ENCODE measurements at places on chromosomes 2 and 18.

DNA sequence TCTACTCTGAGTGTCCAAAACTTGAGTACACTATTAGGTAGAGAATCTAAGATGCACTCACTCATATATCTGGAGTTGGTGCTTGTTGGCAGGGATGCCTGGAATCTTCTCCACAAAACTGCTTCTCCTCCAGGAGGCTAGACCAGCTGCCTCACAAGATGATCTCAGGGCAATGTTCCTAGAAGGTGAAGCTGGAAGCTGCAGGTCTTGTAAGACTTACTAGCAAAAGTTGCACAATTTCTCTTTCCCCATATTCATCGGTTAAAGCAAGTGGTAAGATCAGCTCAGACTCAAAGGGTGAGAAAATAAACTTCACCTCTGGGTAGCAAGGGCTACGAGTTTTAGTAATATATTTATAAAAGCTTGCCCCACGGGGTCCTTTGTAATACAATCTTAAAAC lies 454.4 kb upstream of the ACVR2A start:
- DNase-seq, result no peak

DNA sequence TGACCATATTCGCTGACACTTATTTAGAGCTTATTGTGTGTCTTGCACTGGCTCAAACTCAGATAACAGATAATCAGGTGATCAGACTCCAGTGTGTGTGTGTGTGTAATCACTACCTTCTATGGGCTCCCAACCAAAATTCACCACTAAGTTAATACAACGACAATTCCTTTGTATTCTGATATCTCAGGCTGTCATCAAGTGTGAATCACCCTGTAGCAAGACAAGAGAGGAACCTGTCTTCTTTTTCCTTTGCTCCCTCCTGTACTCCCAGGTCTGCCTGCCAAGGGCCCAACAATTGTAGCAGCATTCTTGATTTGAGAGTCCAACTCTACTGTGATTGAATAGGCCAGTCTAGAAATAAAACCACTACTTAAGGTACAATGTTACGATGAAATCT lies 25.8 kb downstream of the ITGB6 start:
- DNase-seq, result no peak

GRCh38 chr2:233453111-233453915 lies 99.0 kb downstream of the DGKD start:
- no peak for DNase-seq

GRCh38 chr2:102159295-102159694 lies 16.7 kb downstream of the IL1R1 start:
- DNase-seq, result no peak

DNA sequence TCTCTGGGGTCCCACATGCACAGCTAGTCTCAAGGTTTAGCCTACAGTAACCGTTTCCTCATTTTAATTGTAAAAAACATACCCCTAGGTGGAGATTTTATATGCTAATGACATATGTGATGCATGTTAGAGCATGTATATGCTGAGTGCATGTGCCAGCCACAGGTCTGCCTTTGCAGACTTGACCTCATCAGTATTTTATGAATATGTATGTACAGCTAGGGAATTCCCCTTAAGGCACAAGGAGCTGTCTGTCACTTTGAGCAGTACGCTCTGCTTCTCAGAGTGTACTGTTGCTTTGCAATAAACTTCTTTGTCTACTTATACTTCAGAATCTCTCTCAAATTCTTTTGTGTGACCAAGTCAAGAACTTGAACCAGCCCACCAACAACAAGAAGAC lies 131.2 kb upstream of the ERBB4 start:
- no peak for DNase-seq

- no peak for DNase-seq
These were observed 521.2 kb downstream of the NYAP2 start for GRCh38 chr2:225920621-225921220.

DNA sequence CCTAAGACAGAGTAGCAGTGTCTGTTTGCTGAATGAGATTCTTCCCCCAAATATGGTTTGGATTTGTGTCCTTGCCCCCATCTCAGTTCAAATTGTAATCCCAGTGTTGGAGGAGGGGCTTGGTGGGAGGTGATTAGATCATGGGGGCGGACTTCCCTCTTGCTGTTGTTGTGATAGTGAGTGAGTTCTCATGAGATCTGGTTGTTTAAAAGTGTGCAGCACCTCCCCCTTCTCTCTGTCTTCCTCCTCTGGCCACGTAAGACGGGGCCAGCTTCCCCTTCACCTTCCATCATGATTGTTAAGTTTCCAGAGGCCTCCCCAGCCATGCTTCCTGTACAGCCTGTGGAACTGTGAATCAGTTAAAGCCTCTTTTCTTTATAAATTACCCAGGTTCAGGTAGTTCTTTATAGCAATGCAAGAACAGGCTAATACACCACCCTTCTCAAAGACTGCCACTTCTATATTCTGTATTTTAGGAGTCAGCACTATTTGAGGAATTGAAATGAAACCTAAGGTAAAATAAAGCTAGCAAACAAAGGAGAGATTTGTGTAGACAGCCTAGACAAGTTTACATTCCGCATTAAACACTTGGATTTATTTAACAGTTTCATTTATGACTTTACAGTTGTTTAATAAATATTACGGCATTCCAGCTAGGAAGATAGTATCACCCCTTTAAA lies 21.6 kb downstream of the FBXO36 start:
- no peak for DNase-seq

DNA sequence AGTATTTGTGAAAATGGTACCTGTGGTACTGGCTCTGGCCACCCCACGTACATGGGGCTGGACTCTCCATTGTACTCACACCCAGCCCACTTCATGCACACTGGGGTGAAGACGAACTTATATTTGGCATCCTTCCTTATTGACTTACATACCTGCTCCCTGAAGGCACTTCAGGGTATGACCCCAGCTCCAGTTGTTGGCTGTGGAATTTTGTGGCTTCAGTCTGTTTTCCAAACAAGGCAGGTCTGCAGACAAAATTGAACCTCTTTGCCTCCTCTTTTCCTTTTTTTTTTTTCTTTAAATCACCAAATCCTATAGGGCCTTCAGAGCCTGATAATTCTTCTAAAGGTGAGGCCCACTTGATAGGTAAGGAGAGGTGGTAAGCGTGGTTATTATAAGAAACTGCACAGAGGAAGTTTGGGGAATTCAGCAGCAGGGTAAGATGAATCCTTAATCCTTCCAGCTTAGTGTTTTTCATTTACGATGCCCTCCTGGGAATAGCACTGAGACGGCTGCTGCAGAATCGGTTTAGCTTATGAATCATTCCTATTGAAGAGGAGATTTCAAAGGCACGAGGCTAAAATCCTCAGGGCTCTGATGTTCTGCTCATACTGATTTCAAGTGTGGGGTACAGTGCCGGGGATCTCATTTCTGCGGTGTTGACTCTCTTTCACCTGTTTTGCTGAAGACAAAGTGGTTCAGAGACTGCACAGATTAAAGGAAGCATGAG lies 55.2 kb downstream of the KIF5C start:
- DNase-seq, result no peak

DNA sequence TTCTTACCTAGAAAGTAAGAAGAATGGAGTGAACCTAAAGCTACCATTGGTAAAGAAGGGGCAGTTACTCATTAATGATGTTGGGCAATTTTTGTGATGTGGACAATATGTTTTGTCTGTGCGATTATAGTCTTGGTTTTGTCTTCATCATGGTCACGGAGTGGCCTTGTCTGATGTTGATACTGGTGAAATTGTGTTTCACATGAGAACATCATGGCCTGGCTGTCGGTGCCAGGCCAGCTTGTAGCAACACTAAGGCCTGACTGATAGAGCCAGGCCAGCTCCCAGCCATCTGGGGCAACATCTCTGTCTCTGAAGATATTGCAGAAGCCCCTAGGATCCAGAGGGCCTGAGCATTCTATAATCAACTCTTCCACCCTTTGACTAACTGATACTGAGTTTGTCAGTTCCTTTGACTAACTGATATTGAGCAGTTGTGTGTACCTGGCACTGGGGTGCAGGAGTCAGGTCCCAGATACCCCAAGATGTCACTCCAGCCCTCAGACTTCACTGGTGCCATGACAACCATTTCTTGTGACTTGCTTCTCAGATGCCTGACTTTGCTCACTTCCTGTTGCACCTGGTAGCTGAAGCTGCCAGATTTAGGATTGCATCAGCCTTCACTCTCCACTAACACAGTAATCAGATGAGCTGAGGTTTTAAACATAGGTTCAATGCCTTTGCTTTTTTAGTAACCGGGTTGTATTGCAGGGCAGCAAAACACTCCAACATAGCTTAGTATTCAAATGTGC lies 62.5 kb downstream of the RPIA start:
- no peak for DNase-seq

DNA sequence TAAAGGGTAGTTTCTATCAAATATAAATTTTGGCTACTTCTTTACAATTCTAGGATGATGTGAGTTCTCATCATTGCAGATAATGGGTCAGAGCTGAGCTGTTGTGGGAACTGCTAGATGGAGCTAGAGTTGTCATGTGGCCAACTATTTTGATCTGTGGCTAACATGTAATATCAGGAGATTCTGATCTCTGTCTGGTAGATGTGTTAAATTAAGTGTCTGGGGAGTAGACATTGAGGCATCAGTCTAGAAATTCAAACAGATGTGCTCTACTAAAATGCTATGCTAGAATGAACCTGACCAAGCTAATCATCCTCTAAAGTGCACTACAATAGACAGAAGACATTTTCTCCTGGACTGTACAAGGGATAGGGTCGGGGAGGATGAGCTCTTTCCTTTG lies 30.3 kb upstream of the DARS1 start:
- no peak for DNase-seq

GRCh38 chr2:45953376-45954027 lies 302.0 kb downstream of the PRKCE start:
- no peak for DNase-seq

DNA sequence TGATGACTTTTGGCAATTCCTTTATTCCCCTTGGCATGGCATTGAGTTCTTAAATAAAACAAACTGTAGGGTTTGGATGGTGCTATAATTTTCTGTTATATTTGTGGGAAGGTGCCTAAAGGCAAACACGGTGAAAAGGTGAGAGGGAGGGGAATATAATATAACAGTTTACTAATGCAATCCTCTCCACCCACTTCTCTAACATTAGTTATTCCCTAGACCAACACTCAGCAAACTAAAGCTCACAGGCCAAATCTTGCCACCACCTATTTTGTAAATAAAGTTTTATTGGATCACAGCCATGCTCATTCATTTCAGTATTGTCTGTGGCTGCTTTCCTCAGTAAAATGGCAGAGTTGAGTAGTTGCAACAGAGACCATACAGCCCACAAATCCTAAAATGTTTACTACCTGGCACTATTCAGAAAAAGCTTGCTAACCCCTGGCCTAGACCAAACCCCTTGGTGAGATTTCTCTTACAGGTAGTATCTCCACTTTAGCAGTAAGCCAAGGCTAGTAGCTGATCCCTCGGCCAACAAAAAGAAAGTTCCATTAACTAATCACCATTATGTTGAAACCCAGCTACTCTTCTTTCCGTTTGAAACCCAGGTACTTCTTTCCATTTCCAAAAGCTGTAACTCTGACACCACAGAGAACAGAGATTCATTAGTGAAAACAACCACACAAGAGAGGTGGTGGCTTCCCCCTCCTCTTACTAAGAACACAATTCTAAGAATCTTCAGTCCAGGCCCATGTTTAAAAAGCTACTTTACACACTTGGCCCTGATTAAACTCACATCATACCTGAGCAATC lies 136.1 kb upstream of the CHAC2 start:
- no peak for DNase-seq

GRCh38 chr2:171316755-171317337 lies 116.9 kb downstream of the METTL8 start:
- no peak for DNase-seq

DNA sequence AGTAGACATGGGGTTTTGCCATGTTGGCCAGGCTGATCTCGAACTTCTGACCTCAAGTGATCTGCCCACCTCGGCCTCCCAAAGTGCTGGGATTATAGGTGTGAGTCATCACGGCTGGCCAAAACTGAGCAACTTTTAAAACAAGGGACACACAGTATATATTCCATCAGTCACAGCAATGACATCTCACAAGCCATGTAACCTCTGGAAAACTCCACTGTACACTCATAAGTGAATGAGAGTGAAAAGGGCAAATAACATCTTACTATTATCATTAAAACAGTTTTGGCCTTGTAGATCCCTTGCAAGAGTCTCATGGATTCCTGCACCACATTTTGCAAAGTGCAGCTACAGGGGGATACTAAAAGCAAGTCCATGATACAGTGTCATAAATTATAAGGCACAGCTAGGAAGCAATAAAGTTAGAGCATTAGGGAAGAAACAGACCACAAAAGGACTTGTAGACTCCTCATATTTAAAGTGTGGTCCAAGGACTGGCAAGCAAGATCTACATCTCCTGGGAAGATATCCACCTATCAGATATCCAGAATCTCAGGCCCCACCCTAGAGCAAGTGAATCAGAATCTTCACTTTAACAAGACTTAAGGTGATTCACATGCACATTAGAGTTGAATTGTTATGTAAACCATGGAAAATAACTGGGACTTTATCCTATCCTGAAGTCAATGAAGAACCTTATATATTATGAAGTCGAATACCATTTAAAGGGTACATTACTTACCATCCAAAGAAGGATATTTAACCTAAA lies 5.7 kb downstream of the SMC6 start:
- no peak for DNase-seq

DNA sequence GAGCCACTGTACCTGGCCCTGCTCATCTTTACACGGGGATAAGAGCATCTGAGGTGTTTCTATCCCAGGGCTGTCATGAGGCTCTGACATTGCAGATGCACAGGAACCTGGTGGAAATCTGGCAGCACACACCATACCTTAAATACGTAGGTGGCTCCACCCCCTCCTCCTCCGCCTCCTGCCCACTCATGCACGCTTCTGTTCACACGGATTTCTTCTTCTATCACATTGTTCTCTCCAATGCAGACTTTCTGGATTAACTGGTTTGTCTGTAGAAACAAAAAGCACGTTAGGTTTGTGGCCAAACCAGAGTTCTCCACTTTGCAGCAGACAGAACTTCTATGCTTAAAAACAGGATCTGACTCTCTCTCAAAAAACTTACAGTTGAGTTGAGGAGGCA lies 118.2 kb downstream of the CLIP4 start:
- no peak for DNase-seq

DNA sequence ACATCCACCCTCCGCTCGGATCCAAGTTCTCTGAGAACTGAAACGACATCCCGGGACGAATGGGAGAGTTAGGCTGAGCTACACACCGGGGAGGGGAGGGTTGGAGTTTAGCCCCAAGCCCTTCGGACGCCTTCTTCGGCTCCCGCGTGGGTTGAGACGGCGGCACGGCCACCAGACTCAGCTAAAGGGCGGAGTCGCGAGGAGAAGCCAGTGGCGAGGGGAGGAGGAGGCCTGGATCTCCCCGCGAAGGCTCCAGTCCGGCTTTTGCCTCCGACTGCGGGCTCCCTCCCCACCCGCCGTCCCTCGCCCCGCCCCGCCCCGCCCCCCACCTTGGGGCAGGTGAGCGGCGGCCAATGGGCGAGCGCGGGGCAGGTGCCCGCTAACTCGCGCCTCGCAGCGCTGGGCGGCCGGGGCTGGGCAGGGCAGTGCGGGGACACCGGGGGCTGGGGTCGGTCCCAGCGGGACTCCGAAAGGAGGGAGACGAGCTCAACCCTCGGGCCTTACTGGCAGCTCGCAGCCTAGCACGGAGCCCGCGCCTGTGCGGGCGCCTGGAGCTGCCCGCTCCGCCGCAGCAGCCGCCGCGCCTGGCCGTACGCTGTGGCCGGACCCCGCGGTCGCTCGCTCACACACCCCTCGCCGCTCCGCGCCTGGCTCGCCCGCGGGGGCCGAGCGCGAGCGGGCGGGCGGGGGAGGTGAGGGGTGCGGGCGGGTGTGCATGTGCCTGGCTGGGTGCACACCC lies at the start of gene EMX1:
TSS of gene EMX1 (plus strand) at position 382 of the 739 bp plus-strand sequence. CDS start at position 716, 334 bp downstream.
- DNase-seq, result no peak

GRCh38 chr18:49768051-49768391 lies 45.3 kb downstream of the ACAA2 start:
- DNase-seq, result peak; percentile 59
